ENCODE measurements at places on chromosomes 3 and 15.

- DNase-seq: no peak
Observed at GRCh38 chr3:111237946-111238345, 166.3 kb downstream of the NECTIN3 start.

DNA sequence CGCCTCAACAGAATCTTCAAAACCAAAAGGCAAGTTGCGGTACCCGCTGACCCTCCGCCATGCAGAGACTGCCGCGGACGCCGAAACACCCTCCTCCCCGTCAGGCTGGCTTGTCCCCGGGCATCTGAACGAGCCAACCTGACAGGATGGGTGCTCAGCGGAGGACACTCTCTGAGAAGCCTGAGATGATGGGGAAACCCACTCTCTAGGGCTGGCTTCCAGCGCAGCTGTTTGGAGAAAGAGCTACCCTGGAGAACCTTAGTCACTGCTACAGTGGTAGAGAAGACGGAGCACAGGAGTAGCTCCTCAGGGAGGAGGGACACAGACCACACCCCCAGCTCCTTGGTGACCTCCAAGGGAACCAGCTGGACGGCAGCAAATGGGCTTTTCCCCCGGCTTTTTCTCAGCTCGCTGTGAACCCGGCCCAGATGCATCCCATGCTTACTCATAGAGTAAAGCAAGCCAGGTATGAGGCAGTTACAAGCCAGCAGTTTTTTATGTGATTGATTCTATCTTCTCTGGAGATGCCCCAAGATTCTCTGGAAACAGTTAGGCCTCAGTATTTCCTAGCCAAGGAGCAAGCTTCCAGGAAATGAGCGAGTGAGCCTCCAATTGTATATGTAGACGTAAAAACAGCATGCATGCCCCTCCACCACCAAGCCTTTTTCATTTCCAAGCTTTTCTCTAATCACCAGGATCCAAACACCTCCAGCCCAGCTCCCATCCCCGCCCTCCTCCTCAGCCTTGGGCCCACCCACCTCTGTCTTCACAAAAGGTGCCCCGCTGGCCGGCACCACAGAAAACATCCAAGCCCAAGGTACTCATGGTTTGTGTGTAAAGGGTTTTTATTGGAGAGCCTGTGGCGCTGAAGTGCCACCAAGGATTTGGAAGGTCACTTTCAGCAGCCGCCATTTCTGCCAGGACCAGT, 38.7 kb downstream of the FAM174B start:
- DNase-seq: no peak

GRCh38 chr3:37661615-37662306, 199.9 kb upstream of the CTDSPL start:
- no peak for DNase-seq

GRCh38 chr15:74391582-74392450, 24.4 kb upstream of the CYP11A1 start:
- no peak for DNase-seq

- DNase-seq: no peak
Observed at GRCh38 chr3:149266736-149267135, 45.1 kb upstream of the CP start.

GRCh38 chr3:43857361-43858293, 166.9 kb downstream of the ABHD5 start:
- no peak for DNase-seq

- DNase-seq: no peak
Observed at GRCh38 chr3:158471639-158472294, 99.2 kb upstream of the MLF1 start.

DNA sequence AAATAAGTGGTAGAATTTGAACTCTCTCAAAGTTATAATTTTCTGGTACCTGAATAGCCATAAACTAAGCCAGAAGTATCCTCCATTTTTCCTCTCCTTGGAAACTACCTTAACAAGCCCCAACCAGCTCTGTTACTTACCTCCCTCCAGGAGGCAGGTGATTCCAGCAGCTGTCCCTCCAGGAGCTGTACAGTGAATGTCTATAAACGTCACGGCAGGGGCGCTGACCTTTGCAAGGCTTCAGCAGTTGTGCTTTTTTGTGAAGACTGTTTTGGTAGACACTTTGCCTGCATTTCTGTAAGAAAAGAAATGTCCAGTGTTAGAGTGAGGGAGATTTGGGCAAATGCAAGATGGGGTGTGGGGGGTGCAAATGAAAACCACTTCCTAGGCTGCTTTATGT, 67.2 kb downstream of the LEO1 start:
- no peak for DNase-seq

- DNase-seq: no peak
Observed at GRCh38 chr15:63156755-63157117, 541 bp downstream of the RPS27L start.

DNA sequence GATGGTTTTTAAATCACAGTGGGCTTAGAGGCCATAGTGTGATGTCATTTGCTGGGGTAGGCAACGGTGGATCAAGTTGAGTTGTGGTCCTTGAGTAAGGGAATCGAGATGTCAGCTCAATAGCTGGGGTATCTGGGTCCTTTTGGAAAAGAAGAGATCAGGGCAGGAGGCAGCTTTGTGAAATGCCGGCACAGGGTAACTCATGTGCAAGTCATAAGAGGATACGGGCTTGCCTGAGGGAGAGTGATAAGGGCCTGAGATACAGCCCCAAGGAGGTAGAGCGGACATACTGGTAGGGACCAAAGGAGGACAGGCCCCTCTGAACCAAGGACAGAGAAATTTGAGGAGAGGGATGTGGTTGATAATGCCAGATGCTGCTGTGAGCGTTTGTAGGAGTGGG, 4.2 kb upstream of the FAM131A start:
- no peak for DNase-seq

DNA sequence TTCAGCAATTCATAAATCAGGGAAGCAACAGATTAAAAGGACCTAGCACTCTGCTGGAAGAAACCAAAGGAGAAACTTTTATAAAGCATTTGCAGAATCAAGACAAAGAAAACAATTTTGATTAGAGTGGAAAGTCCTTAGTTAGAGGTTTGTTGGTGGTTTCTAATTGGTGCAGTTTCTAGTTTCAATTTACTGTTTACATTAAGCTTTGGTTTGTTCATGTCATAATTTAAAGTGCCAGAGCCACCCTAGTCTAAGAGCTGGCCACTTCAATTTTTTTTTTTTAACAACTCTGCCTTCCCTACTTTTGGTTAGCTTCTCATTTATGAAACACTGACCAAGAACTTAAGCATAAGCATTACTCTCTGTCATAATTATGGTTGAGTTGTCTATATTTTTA, 1428.2 kb upstream of the GBE1 start:
- no peak for DNase-seq

DNA sequence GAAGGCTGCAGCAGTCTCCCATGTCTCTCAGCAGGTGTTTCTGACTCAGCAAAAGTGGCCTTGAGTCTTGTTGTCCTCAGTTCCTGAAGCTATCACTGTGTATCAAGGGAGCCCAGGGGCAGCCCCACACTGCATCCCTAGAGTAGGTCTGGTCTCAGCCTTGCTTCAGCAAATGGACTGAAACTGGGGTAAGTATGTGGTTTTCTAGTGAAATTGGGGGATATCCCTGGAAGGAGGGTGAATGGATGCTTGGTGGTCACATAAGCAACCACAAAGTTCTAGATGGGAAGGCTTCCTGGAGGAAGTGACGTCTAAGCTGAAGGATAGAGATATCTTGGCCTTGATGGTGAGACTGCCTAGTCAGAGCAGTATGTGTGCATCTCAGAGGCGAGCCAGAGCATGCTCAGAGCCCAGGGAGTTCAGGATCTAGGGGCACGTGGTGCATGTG, 38.4 kb downstream of the TMEM158 start:
- no peak for DNase-seq

DNA sequence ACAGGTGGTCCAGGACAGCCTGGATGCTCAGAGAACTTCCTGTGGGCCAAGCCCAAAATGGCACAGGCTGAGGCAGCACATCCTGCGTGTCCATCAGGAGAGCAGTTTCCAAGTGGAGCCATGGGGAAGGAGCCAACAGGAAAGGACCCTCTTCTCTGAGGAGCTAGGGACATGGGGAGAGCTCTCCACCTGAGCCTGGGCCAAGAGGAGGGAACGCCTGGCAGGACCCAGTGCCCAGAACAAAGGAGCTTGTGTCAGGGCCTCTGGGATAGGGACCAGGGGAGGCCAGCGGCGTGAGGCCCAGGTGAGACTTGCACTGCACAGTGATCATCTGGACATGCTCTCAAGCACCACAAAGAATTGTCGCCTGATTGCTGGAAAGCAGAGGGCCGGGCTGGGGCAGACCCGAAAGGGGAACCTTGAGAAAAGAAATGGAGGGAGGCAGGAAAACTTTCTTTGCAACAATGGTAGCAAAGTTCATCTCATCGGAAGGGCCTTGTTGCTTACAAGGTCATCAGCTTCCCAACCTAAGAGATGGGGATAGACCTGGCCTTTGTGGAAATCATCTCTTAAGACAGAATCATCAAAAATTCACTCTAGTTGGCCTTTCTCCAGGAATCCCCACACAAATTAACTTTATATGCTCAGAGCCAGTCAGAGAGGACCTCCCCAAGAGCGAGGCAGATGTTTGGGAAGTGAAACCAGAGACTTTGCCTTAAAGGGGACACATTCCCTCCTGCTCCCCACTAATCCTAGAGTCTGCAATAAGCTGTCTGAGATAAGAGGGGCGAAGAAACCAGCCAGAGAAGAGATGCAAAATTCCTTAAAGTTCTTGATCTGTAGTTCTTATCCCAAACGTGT, 47.7 kb upstream of the HES1 start:
- DNase-seq: no peak

GRCh38 chr15:38260077-38260476, 7.4 kb downstream of the SPRED1 start:
- no peak for DNase-seq

DNA sequence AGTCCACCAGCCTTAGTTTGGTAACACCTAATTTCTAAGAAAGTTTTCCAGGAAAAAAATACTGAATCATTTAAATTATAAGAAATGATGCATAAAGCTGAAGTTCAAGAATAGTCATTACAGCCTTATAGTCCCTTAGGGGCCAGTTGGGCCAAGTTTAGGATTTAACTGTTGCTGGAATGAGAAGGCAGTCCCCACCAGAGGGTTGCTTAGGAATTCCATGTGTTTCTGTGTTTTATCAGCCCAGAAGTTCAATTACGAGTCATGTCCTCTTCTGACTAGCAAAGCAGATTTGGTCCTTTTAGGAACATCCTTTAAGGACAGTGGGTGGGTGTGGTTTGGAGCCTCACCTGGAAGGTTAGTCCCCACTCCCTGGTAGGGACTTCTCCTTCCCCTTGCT, 57.0 kb upstream of the NR2E3 start:
- no peak for DNase-seq

GRCh38 chr3:196127308-196128040, 45.6 kb upstream of the TFRC start:
- DNase-seq: no peak

GRCh38 chr15:95192923-95193322, 961.6 kb downstream of the MCTP2 start:
- DNase-seq: no peak

DNA sequence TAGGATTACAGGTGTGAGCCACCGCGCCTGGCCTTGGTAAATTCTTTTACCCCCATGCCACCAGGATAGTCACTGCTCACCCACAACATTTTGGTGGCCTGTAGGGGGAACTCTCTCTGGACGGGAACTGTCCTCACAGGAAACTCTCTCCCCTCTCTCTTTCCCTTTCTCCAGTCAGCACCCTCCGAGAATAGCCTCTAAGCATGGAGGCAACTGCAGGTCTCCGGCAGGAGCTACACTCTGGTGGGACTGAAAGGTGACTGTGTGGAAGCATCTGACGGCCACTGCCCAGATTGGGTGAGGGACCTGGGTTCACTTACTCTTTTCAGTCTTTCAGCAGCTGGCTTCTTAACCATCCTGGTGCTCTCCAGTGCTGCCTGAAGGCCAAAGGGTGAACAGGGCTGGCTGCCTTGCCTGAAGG, 21.3 kb downstream of the TRANK1 start:
- no peak for DNase-seq

DNA sequence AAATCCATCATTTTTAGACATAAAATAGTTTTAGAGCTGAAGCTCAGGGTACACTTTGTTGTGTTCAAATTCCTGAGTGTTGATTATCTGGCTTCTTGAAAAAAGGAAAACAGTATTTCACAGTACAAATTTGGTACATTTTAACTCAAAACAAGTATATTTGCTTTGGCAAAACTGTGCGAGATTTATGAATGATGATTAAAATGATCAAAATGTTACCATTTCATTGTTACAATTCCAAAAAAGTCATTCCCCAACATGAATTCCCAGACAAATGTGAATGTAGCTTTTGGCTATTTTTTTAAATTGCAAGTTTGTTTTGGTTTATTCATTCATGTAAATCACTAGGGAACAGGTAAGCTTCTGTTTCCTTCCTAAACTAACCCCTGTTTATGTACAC, 347.4 kb upstream of the DCBLD2 start:
- DNase-seq: no peak

DNA sequence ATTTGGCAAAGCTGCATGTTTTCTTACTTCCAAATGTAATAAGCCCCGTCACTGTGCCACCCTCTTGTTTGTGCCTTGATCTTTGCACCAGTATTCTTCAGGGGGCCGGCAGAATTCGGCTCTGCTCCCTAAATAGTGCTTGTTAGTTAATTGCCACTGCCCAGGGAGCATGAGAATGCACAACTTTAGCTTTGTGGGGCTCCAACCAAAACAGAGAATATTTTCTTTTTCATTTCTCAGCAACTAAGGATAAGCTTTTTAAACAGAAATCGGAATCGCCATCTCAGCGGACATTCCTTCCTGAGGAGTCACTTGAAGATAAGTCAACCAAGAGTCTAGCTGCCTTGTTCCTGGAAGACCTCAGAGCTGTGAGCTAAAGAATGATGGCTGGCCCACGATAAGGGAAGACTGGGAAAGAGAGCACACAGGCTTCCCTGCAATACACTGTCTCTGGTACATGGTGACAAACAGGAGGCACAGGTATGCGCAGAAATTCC, 106.0 kb downstream of the LRIG1 start:
- DNase-seq: no peak

DNA sequence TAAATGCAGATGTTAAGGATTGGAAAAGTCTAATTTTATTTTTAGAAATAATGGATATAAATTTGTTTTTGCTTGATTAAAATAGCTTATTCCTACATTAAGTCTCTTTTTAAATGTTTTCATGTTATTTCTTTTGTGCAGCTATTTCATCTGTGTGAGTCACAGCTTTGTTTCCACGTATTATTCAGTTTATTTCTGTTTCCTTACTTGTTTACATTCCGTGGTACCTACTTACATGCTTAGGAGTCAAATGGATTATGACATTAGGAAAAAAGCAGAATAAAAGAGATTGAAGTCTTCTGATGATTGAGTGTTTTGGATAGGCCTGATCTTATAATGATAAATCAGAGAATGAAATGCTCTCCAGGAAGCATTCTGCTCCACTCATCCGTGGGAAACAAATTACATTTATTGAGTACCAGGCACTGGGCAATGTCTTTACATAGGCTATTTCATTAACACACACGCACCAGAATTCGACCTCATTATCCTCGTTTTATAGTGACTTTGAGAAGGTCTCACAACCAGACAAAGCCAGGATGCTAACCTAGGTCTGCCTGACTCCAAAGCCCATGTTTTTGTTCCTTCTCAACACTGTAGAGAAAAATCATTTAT, 38.1 kb upstream of the RASA2 start:
- DNase-seq: no peak

DNA sequence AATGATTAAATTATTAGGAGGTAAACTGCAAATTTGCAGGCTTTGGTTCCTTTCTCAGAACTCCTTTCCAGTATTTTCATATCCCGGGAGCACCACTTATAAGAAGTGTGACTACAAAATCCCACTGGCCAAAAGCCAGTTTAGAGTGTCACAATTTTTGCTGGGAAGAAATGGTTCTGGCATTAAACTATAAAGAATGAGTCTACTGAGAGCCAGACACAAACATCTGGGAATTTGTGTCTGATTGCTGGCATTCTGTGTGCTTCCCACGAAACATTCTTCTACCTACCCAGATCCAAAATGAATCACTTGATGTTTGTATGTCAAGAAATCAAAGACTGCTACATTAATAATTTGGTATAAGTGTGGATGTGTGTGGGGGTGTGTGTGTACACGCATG, 82.8 kb downstream of the DUT start:
- DNase-seq: no peak

Measured in SHP77 treated with DMSO at 0.1 percent for 48 hours (cell line).